ENCODE measurements at places on chromosomes 5 and 9.

DNA sequence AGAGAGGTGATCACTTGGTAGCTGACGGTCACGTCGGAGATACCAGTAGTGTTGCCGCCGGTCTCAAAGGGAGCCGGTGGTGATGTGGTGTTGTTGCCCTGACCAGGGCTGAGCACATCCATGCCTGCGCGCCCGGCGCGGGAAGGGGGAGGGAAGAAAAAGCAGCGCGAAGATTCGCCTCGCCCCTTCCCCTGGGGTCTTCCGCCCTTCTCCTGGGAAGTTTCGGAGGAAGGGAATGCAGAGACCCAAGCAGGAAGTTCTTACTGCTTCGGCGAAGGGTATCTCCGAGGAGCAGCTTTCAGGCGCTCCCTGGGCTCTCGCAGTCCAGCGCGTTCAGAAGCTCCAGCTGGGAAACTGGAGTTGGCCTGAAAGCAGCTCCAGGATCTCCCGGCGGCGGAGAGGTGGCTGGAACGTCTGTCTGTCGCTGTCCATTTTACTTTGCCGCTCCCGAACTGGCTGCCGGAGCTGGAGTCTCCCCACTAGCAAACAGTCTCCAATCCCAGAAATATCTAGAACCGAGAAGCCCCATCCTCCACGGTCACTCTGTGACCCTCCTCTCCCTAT, 565 bp downstream of the HTR1A start:
- DNase-seq = no peak

GRCh38 chr5:150580917-150581316, 59.5 kb upstream of the SYNPO start:
- DNase-seq = no peak

DNA sequence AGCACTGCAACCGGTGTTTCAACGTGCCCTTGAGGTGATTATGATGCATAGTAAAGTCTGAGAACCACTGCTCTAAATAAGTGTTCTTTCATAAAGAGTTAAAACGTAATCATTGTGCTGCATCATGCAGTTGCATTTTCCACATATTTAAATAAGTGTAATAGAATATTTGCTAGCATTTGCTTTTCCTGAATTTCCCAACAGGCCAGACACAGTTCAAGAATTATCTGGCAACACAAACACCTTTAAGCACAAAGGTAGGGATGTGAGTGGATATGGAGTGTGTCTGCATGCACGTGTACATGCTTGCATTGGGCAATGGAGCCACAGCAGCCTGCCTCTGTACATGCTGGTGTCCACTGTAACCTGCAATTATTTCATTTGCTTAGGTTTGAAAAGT, 193.6 kb upstream of the PIK3R1 start:
- DNase-seq = no peak

DNA sequence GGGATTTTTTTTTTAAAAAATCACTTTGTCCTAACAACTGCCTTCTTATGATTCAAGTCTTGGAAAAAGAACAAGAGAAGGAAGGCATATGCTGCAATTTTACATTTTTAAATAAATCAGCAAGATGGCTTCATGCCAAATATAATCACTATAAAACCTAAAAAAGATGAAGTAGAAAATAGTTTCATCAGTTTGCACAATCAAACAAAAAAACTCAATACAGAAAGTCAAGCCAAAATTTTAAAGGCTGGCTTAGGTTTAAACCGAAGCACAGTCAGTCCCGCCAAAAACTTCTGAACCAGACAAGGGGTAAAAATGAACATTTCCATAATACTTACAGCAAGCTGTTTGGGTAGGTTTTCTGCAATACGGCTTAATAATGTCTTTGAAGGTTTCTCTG, 57.3 kb downstream of the ZFR start:
- DNase-seq = no peak

DNA sequence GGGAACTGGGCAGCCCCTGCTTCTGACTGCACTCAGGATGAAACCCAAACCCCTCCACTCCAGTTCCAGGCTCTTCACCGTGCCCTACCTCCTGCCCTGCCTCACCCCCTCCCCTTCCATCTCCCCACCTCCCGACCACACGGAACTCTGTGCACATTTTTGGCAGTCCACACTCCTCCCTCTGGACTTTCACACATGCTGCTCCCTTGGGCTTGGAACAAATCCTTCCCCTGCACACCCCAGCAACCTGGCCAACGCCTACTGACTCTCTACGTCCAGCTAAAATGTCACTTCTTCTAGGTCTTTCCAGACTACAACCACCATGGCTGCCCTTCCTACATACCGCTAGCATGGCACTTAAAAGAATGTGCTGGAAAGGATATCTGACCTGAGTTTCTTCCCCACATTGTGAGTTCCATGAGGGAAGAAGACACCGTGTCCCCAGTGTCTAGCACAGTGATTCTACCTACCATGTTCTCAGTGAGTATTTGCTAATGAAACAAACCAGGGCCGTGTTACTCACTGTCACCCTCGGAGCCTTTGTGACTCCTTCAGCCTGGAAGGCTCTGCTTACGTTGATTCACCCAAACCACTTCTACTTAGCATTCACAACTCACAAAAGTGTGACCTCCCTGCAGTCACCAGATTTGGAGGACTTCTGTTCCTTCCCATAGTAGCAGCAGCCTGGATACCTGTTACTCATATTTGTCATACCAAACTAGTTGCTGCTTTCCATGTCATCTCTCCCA, 18.7 kb downstream of the RETREG1 start:
- DNase-seq = no peak

- no peak for DNase-seq
Observed at GRCh38 chr5:128407944-128408343, 130.1 kb downstream of the FBN2 start.

- DNase-seq = no peak
Observed at GRCh38 chr5:76040806-76041205, 42.4 kb upstream of the SV2C start.

DNA sequence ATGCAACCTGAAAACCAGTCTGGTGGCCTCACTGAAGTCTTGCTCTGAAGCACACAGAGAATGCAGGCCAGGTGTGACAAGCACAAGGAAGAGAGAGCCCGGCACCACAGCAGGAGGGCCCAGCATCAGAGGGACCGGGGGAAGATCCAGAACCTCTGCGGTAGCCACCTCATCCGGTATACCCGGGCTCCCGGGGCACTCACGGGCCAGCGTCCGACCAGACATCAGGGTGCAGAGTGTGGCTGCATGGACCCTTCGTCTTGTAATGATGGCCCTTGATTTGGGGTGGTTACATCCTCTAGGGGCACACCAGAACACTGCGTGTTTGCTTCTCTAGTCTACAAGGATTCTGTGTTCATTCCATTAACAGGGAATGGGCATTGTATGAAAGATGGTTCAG, 406.0 kb downstream of the GADD45G start:
- no peak for DNase-seq

DNA sequence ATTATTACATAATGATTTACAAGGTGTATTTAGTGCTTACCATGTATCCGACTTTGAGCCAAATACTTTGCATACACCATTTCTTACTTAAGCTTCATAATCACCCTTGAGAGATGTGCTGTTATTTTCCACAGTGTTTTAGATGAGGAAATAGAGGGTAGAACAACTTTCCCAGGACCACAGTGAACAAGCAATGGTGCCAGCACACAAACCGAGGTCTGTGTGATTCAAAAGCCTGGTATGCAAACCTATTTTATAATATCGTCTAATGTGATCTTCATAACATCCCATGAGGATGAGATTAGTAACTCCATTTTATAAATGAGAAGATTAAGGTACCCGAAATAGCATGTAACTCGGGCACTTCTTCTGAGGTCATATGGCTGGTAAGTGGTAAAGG, 294.7 kb downstream of the NSG2 start:
- DNase-seq = no peak

DNA sequence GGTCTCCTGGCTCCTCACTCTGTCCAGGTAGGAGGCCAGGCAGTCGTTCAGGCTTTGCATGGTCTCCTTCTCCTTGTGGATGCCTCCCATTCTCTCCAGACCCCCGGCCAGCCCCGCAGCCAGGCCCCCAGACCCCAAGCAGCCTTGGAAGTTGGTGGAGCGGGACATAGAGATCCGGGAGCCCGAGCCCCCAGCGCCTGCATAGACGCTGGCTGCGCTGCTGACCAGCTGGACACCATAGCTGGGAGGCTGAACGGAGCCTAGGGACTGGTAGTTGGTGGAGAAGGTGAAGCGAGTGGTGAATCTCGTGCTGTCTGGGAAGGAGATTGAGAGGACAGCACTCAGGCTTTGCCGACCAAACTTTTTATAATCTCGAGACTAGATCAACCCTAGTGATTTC, 35.9 kb downstream of the FOXI1 start:
- no peak for DNase-seq

GRCh38 chr5:128796506-128796905, 168.8 kb upstream of the SLC27A6 start:
- no peak for DNase-seq

GRCh38 chr9:91541734-91542133, 118.1 kb upstream of the NFIL3 start:
- DNase-seq = no peak

DNA sequence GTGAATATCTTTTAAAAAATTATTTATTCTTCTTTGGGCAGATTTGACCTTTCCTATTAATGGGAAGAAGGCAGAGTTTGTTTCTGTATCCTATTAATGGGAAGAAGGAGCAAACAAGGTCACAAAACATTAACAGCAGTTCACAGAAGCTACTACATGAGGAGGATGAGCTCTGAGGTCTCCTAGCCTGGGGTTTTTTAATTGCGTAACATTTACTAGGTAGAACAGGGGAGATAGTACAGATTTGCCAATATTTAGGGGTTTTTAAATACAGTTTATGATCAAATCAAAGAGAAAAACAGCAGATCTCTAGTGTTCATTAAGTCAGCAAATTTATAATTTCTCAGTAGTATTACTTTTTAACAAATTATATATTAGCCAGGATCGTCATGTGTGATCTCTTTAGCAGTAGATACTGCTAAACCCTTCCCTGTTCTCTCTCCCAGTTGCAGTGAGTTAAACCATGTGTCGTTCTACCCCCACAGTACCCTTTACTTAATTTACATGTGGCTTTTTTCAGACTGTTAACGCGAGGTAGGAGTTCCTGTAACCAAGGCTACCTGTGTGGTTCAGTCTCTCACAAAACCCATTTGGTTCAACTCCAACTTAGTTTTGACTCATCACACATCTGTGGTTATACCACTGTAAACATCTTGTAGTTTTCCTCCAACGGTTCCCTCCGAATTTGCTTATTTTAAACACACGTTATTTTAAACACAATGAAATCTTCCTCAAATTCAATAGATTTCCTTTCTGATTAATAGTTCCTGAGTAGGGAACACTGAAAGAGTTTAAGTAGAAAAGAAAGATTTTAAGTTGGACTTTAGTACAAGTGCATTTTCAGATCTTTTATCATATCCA, 13.3 kb downstream of the SLC25A46 start:
- DNase-seq = no peak

DNA sequence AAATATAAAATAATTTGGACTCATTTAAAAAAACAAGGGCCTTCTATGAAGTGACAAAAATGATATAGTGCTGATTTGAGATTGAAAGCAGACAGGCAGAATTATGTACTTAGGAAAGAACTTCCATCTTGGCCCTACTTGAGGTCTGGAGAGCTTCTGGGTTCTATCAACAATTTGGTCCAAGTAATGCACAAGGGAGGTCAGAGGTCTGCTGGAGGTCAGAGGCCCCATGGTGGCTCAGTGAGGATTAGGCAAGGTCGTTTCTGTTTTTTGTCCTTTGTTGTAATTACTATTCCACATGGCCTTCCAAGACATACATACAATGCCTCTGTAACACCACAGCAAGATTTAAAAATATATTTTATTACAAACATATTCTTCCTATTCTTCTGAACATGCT, 37.2 kb downstream of the NUDT12 start:
- DNase-seq = no peak

DNA sequence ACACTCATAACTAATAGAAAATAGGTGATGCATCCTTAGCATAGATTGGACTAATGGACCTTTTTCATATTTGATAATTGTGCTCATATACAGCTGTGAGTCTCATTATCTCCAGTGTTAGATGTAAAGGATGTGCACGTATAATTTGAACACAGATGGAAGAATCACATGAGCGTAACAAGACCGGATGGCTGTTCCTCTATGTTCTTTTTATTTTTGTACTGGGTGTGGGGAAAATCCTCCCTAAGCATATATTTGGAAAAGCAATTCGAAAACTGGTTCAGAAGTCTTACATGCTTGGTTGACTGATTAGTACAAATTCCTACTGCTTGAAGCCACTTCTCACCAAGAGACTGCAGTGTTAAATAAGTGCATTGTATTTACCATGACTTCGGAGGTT, 230.2 kb downstream of the AOPEP start:
- DNase-seq = no peak

DNA sequence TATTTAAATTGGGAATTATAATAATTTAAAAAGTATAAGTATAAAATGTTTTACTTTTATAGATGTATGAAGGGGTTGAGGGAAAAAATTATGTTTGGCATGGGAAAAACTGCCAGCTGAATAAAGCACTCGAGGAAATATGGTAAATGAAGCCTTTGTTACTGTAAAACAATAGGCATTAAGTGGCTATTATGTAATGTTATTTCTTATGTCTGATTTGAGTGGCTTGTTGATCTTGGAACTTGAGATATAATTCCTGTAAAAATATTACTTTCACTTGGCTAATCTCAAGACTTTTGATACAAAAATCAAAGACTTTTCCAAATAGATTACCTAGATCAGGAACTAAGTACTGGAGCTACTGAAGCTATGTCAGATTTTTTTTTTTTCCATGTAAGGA, 182.9 kb downstream of the CD180 start:
- no peak for DNase-seq

- no peak for DNase-seq
Observed at GRCh38 chr5:122471031-122471751, 159.2 kb downstream of the SNCAIP start.

GRCh38 chr9:82115331-82115730, 126.8 kb downstream of the SPATA31D1 start:
- DNase-seq = no peak

GRCh38 chr5:138449501-138450239, 10.8 kb downstream of the REEP2 start:
- DNase-seq = peak; percentile 68

- DNase-seq = no peak
Observed at GRCh38 chr5:42043400-42043799, 118.3 kb downstream of the FBXO4 start.

DNA sequence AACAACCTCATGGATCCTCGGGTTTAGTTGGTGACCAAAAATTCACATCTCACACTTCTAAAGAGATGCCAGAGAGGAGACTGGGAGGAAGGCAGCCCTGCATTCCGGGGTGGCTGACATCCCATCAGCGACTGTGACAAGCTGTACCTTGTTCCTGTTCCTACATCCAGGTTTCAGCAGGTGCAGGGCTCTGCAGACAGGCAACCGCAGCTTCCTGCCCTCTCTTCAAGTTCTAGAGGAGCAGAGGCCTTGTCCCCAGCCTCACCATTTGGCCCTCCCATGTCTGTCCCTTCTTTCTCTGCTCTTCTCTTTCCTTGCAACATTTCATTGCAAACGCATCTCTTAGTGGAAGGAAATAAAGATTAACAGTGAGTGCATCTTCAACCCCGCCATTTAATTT, 454.6 kb downstream of the IRX1 start:
- DNase-seq = no peak

GRCh38 chr9:108746001-108746400, 109.8 kb downstream of the ACTL7B start:
- DNase-seq = no peak
